Cortex of kidney (tissue), 1 donor: ENCODE measurements at places on chromosomes 16 and 17.

DNA sequence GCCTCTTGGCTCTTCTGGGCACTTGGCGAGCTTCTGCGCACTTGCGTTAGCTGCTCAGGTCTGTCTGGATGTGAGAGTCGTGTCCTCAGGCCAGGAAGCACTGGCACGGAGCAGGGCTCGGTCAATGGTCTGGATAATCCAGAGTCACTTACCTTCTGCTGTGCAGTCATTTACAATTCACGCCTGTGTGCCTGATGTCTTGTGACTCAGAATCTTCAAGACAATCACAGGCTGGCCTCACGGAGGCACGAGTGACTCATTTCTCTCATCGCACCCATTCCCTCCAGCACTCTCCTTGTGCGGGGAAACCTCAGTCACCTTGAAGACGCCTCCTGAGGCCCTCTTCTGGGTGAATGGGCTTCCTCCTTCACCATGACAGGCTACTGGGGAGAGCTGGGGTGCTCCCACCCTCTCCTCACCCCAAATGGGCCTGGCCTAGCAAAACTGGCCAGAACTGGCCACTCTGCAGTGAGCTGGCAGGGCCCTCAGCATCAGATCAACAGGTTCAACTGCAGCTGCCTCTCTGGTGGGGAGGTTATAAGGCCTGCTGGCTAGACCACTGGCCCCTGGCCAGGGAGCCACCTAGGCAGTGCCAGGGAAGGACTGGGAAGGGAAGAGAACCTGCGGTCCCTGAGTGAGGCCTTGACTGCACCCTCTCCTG is 1.9 kb upstream of the CAPN15 start:
- DNase-seq = no peak

DNA sequence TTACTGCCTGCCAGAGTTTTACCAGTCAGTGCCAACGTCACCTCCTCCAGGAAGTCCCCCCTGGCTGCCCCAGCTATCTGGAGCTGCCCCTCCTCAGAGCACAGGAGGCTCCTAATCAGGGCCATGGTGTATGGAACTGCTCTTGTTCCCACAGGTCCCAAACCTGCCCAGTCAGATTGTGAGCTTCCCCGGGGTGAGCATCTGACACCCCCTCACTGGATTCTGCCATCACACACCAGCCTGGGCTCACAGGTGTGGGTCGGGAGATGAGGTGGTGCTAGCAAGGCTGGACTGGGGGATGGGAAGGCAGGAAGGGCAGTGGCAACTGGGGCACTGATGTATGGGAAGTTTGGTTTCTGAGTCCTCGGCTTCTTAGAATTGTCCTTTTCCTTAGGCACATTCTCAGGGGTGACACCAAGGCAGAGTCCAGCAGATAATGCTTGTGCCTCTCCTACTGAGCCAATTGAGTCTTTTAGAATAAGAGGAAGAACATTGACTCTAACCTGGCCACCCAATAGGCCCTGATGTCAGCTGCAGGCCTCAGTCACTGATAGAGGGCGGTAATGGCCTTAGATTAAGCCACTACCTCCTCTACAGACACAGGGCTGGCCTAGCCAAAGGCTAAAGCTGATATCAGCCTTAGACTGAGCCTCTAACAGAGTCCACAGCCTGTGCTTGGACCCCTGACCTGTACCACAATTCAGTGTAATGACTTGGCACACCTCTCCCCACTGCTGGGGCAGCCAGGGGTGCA is 107.9 kb downstream of the WSCD1 start:
- no peak for DNase-seq

- no peak for DNase-seq
Observed at GRCh38 chr16:52165961-52166360, 381.0 kb downstream of the TOX3 start.

DNA sequence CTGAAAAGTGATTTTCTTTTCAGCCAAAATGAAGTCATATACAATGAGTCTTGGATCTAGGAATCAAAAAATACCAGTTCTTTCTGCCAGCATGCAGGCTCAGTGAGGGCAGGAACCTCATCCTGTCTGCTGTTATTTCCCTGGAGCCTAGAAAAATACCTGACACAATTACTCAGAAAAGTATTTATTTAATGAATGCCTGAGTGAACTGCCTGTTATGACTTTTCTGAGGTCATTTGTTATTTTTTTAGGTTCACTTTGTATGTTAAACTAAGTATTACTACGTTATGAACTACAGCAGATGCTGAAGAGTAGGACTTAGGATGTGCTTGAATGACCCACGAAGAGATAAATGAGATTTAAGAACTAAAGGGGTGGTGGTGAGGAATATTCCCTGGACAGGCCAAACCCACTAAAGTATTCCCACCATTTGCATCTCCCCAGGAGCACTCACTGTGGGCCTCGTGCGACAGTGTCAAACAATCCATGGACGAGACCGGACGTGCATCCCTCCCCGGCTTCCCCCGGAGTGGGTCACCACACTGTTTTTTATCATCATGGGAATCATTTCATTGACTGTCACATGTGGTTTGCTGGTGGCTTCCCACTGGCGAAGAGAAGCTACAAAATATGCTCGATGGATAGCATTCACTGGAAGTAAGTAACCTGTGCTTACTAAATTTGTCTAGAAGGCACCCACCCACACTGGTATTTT is 17.1 kb upstream of the VWA3A start:
- no peak for DNase-seq

- no peak for DNase-seq
Observed at GRCh38 chr16:27253526-27253930, 15.0 kb downstream of the NSMCE1 start.

DNA sequence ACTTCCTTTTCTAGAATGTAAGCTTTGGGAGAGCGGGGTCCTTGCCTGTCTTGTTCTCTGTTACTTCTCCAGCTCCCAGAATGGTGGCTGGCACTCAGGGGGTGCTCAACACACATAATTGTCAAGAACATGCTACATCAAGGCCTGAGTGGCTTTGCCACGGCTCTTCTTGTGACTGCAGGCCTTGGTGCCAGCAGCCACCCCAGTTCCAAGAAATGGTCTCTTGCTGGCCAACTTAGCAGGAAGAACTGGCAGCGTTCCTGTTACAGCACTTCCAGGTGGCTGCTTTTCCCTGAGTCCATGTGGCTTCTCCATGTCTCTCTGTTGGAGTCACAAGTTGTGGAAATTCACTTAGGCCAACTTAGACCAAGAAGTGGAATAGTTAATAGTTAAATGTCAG is 36.1 kb downstream of the PRKCB start:
- DNase-seq = no peak

DNA sequence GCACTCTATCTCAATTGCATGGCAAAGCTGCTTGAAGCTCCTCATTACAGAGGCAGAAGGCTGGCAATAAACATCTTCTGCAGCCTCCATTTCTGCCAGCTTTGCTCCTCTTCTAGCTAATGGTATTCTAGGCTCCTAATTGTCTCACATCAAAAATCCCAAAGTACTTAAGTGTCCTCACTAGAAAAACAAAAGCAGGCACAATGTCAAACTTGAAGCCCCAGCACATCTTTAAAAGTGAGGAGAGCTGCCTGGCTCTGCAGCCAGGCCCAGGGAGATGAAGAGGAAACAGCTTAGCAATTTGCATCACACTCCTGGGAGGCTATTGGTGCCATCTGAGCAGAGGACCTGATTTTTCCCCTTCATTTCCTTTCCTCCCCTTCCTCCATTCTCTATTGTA is 197.1 kb downstream of the KCNJ2 start:
- no peak for DNase-seq

DNA sequence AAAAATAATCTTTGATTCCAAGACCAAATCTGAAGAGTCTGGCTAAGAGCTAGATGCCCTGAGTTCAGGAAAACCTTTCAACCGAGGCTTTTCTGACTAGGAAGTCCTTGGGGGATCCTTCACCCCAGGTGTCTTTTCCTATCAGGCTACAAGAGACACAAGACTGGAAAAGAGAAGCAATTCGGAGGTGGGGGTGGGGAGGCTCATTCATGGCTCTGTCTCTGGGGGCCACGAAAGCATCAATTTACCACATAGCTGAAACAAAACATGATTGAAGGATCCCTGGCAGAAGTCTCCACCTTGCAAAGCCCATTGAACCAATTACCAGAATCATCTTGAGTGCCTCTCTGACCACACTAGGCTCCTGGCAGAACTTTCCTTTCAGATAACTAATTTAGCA is 239.8 kb upstream of the SALL1 start:
- no peak for DNase-seq

GRCh38 chr17:4003501-4004421 is 39.5 kb upstream of the ATP2A3 start:
- no peak for DNase-seq

DNA sequence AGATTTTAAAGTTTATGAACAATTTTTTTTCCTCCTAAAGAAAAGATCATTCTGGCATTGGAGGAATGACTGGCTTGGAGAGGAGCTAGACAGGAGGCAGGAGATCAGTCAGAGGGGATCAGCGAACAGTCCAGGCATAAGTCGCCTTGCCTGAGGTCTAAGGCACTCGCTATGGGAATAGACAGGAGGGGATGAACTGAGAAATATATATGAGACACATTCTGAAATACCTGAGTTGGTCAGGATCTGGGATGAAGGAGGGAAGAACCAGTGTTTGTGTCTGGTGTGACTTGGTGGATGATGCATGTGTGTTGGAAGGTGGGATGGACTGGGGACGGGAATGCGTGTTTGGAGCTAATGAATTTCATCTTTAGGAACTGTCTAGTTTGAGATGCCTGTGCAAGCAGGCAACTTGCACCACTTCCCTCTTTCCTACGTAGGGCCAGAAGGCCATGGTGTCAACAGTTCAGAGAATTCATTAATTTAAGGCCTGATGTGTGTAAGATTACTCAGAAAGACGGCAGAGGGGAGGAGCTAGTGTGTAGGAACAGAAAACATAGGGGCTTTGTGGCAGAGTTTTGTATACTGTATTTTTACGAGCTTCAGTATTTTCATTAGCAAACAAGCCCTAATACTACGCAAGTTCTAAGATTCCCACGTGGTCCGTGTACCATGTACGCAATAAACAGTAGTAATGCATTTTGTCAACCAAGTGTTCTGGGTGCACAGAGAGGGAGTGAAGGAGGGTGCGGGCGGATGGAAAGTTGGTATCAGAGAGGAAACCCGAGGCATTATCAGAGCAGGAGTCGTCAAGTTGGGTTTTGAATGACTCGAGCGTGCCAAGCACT is 825 bp downstream of the HEATR6 start:
- no peak for DNase-seq

DNA sequence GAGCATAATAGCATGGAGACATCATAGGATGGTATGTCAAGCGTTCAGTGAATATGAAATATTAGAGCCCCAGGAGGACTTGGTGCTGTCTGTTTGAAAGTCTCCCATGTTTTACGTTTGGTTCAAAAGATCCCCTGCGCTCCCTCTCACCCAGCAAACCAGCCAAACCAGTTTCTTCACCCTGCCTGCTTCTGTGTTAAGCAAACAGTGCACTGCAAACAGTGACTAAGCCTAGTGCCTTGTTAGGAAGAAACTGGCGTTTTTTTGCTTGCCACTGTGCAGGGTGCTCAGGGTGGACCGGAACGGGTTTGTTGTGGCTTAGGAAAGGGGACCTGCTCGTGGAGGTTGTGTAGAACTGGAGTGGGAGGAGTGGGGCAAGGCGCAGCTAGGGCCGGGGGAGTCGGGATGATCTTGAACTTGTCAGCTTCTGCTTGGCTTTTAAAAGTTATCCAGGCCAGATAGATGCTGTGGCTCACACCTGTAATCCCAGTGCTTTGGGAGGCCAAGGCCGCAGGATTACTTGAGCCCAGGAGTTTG is 7.7 kb downstream of the CDH1 start:
- no peak for DNase-seq

GRCh38 chr16:23027386-23027785 is 121.9 kb downstream of the USP31 start:
- no peak for DNase-seq

- DNase-seq = no peak
Observed at GRCh38 chr17:37299257-37299980, 76.4 kb upstream of the C17orf78 start.

DNA sequence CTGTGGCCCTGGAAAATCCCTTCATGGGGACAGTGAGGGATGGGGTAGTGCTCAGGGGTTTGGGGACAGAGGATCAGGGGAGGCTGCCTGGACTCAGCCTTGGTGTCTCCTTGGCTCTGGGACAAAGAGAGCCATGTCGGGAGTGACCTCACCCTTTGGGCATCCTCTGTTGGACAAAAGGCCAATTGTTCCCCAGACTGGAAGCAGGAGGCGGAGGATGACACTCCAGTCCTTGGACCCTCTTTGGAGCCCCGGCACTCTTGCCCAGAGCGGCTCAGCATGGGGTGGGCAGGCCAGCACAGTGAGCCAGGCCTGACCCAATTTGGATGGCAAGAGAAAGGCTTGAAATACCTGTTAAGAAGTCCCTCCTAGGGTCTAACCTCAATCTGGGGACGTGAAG is 39.4 kb upstream of the PHB1 start:
- no peak for DNase-seq

DNA sequence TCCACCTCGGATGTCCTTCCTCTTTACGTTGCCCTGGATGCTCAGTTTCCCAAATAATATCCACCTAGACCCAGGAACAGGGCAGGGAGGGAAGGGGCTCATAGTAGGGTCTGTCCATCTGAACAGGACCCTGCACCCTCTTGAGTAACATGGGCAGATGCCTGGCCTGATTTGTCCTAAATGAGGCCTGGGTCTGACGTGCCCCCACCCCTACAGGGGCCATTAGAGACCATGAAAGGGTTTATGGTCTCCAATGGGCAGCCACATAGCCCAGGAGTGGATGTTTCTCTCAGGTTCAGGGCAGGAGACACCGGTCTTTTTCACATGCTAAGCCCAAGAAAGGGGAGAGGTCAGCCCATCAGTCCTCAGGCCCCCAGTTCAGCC is 6.8 kb downstream of the CACNG1 start:
- DNase-seq = no peak

- DNase-seq = no peak
Observed at GRCh38 chr17:77404812-77405581, 264.2 kb downstream of the SEC14L1 start.

- DNase-seq = no peak
Observed at GRCh38 chr17:18921912-18922451, 30.0 kb upstream of the SLC5A10 start.

DNA sequence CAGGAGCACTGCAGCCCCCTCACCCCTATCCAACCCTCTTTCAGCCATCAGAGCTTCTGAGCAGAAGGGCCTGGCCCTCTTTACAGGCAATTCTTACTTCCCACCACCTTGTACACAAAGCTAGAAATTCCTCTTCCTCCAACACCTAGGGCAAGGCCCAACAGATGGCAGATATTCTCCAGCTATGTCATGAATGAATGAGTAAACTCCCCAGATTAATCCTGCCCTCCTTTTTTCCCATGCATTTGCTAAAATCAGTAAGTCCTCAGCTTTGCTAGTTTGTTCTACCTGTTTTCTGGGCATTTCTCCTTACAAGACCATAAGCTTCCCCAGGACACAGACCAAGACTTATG is 20.4 kb upstream of the MRPS23 start:
- no peak for DNase-seq
